HT1080 (cell line): ENCODE measurements at places on chromosomes 4 and X. TPM values are rescaled to one million over a fixed set of nuclear protein-coding genes. Genes with fewer than 3 reads are reported as not detected.

Gene DOCK11
- 5.3 and 7.4 TPM in 2 replicates for total RNA-seq

Gene MAGEA9B
- 0.50 and 0.93 TPM in 2 replicates for total RNA-seq

Gene RS1
- total RNA-seq = not detected in 2 replicates

Gene PDLIM5
- 22.3 and 27.2 TPM in 2 replicates for total RNA-seq

Gene GLOD5
- not detected in 2 replicates for total RNA-seq

Gene P2RY8
- 1.1 and 1.3 TPM in 2 replicates for total RNA-seq
